Stimulated activated naive CD8-positive, alpha-beta T cell treated with anti-CD3 and anti-CD28 coated beads, Interleukin-15, Interleukin-2, amounts not matched to agents 100 U/mL and 50 U/mL, for 24 hours (primary cell): ENCODE measurements at places on chromosomes 11 and 22.

- DNase-seq: no peak
Measured at GRCh38 chr11:33478111-33478573, 221.0 kb downstream of the HIPK3 start.

DNA sequence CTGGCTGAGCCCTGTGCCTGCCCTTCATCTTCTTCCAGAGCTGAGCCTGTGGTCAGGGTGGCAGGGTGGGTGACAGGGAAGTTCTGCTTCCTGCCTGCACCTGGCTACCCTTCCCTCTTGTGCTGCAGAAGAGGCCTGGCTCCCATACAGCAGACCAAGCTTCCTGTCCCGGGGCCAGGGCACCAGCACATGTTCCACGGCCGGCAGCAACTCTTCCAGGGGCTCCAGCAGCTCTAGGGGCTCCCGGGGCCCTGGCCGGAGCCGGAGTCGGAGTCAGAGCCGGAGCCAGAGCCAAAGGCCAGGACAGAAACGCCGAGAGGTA is 15.0 kb downstream of the ROBO3 start:
- no peak for DNase-seq

GRCh38 chr11:12259956-12260355 is 117.4 kb upstream of the PARVA start:
- DNase-seq: no peak

DNA sequence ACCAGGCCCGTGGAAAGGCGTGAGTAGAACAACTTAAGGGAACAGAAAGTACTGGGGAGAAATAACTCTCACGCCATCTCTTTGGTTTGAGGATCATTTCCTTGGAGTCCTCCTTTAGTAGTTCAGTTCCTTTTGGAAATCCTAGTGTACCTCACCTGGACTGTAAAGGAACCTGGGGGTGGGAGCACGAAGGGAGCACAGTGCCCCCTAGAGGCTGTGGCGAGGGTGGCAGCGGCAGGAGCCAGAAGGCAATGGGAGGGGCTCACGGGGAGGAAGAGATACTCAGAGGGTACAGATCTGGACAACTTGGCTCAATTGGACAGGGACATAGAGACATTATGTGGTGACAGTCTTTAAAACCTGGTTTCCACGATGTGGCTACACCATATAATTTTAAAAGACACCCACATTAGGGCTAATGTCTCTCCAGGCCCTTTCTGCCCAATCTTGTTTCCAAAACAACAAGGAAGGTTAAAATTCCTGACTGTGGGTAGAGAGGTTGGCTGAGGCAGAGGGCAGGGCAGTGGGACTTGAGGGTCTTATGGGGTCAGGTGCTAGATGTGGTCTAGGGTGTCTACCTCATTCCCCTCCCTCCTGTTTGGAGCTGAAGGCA is 87.0 kb downstream of the CSNK2A3 start:
- DNase-seq: peak; percentile 75

DNA sequence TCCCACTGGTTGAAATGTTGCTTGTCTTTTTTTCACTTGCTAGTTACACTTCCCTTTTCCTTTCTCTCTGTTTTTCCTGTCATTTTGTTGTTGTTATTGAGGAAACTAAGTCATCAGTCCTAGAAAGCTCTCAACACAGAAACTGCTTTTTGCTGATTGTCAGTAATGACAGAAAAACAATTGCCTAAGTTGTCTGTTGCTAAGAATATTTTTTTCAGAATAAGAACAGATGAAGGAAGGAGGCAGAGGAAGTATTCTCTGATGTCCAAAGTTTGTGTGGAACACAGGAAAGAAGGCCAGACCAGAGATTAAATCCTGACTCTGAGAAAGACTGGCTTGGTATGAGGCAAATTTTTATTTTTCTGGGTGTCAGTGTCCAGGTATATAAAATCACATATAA is 163.3 kb downstream of the CASP12 start:
- no peak for DNase-seq

DNA sequence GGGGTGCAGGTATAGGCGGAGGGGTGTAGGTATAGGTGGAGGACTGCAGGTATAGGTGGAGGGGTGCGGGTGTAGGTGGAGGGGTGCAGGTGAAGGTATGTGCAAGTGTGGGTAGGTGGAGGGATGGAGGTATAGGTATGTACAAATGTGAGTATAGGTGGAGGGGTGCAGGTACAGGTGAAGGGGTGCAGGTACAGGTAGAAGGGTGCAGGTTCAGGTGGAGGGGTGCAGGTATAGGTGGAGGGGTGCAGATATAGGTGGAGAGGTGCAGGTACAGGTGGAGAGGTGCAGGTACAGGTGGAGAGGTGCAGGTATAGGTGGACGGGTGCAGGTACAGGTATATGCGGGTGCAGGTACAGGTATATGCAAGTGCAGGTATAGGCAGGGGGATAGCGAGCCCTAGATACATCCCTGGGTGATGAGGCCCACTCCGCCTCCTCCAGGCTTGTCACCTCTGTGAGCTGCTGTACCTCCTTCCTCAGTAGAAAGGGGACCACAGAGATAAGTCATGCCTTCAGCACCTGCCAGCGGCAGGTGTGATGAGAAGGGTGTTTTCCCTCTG is 17.2 kb downstream of the LINC01488 start:
- no peak for DNase-seq

GRCh38 chr11:1194231-1194976 is 28.5 kb upstream of the MUC5B start:
- no peak for DNase-seq

- peak; percentile 48 for DNase-seq
Measured at GRCh38 chr11:65355013-65355775, 643 bp downstream of the TIGD3 start.

GRCh38 chr11:131467645-131468394 is 97.4 kb downstream of the NTM start:
- no peak for DNase-seq

- no peak for DNase-seq
Measured at GRCh38 chr11:6205366-6205765, at the start of gene C11orf42. TSS of gene C11orf42 (plus strand) at chr11:6205557. CDS start at chr11:6205616, 59 bp downstream.

DNA sequence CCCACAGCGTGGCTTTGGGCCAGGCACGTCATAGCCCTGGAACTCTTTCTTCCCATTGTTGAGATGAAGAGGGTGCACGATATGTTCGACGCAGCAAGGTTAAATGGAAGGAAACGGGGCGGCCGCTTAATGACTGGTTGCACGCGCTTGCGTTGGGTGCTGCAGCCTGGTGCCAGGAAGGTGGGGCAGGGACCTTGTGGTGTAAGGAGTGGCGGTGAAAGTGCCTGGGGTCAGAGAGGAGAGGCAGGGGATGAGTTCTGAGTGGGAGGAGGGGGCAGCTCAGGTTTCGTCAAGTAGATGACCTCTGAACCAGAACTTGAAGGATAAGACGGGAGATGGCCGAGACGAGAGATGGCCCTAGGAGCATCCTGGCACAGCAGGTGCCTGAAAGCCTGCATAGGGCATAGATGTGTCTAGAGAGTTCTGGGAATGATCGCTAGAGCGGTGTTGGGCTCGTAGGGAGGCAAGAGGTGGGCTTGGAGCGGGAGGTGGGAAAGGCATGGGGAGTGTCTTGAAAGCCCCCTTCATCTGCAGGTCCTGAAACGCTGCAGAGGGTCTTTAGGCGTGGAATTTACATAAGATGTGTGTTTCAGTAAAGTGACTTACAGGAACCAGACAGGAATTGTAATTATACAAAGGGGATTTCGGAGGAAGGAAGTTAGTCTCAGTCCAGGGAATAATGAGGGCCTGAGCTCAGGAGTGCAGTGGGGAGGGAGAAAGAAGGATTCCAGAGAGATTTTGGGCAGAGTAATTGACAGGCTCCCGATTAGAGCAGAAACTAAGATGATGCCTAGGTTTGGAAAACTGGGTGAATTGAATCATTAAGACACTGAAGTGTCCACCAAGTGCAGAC is 43.2 kb upstream of the CLDN5 start:
- DNase-seq: no peak

DNA sequence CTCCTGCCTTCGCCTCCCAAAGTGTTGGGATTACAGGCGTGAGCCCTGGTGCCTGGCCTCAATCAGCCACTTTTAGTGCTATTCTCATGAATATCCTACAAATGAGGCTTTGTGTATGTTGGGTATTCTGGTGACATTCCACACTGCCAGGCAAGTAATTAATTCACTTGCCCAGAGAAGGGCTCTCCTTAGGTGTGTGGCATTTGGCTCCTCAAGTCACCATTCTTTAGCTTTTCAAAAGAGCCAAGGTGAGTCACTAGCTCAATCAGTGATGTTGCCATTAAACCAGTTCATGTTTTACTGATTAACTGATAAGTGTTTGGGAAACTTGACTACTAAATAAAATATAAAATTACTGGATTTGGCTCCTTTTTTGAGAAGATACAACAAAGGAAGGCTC is 52.2 kb downstream of the SLC25A17 start:
- no peak for DNase-seq

DNA sequence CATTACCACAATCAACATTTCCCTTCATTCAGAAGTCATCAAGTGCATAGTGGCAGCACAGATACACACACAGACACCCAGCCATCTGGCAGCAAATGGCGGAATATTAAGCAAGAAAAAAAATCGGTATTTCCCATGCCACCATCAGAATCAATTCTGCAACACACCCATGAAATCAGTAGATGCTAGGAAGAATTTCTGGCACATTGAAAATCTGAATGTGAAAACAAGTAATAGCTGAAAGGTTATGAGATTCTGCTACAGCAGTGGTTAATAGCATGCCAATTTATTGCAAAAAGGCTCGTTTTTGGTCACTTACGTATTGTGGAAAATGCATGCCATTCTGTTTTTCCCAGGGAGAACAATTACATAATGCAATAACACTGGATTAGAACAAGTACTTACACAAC is 91.1 kb downstream of the PICALM start:
- DNase-seq: no peak
